ENCODE measurements at places on chromosomes 3 and 15.

DNA sequence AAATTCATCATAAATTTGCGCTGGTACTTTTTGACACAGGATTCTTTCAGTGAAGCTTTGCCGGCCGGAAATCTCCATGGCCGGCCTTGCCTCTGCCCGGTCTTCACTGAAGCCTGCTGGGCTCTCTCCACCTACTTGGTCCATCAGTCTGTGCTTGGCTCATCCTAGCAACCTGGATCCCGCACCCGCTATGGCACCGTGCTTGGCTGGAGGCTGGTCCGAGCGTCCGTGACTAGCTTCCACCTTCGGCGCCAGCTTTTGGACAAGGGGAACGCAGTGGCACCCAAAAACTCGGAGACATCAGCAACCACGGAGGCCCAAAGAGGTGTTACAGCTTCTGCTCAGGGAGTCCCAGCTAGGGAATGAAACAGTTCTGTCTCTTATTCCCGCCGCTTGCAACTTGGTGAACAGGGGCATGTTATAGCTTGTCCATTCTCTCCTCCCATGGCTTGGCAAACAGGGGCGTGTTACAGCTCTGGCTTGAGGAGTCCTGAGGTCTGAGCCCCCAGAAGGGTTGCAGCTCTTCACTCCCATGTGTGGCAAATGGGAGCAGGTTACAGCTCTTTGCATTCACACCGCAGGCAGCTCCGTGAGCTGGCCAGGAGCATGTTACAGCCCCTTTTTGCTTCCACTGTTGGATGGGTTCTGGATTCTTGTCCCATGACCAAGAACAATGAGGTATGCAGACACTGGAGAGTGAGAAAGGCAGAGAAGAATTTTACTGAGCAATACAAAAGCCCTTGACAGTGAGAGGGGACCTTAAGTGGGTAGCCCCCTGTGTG lies 204.2 kb downstream of the DIPK2A start:
- no peak for DNase-seq

- no peak for DNase-seq
Measured at GRCh38 chr3:127986803-127987202, 65.4 kb upstream of the SEC61A1 start.

DNA sequence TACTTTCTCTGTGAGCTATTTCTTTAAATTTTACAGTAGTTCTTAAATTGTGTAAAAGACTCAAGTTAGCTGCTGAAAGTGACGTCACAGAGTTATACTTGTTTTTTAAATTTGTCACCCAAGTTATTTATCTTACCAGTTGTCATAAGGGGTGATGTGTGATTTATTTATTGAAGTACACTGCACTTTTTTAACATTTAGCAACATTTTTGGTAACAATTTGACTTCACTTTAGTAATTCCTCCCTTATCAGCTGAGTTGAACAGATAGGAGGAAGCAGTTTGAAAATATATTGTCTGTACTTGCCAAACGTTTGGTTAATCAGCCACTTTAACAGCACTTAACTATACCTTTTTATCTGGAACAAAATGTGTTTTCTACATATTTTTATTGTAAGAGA lies 3.8 kb downstream of the STT3B start:
- DNase-seq = no peak

DNA sequence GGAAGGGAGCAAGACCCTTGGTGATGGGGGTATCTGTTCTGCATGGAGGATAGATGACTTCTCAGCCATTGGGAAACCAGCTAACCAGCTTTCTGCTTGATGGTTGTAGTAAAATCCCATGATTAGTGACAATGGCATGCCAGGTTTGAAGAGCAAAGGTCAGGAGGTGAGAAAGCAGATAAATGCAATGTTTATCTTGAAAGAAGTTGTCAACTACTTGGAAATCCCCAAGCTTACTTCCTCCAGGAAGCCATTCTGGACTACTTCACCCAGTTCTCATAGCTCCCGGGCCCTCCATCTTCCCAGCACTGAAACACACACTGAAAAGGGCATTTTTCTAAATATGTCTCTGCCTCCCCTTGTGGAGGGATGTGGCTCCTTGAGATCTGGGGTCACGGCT lies 51.3 kb downstream of the SMAD3 start:
- DNase-seq = peak; percentile 71

DNA sequence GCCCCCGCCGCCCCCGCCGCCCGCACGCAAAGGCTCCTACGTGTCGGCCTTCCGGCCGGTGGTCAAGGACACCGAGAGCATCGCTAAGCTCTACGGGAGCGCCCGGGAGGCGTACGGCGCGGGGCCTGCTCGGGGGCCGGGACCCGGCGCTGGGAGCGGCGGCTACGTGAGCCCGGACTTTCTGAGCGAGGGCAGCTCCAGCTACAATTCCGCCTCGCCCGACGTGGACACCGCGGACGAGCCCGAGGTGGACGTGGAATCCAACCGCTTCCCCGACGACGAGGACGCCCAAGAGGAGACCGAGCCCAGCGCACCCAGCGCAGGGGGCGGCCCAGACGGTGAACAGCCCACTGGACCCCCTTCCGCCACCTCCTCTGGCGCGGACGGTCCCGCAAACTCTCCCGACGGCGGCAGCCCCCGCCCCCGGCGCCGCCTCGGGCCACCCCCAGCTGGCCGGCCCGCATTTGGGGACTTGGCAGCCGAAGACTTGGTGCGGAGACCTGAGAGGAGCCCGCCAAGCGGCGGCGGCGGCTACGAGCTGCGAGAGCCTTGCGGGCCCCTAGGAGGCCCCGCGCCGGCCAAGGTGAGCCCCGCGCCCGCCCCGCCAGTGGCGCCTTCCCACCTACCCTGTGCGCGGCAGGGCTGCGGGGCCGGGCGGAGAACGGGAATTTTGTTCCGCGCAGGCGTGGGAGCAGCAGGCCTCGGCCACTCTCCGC lies 2.4 kb downstream of the SKOR1 start:
- no peak for DNase-seq

- no peak for DNase-seq
Measured at GRCh38 chr3:195411836-195412235, 31.0 kb downstream of the ACAP2 start.

DNA sequence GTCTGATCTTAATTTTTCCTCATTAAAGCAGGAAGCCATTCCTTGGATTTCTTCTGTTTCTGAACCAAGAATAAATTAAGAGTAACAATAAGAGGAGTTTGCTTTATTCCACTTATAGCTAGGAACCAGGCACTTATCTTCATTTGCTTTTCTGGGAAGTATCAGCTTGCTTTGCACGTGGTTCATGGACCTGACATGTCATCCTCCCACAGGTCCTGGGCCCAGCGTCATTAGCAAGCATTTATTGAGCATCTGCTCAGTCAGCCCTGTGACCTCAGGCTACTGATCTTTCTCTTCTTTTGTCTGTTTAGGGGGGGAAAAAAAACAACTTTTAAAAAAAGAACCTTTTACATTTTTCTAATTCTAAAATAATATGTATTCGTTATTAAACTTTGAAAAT lies 34.7 kb upstream of the CRTC3 start:
- DNase-seq = no peak

GRCh38 chr15:73800662-73801345 lies 47.7 kb upstream of the INSYN1 start:
- peak; percentile 26 for DNase-seq

DNA sequence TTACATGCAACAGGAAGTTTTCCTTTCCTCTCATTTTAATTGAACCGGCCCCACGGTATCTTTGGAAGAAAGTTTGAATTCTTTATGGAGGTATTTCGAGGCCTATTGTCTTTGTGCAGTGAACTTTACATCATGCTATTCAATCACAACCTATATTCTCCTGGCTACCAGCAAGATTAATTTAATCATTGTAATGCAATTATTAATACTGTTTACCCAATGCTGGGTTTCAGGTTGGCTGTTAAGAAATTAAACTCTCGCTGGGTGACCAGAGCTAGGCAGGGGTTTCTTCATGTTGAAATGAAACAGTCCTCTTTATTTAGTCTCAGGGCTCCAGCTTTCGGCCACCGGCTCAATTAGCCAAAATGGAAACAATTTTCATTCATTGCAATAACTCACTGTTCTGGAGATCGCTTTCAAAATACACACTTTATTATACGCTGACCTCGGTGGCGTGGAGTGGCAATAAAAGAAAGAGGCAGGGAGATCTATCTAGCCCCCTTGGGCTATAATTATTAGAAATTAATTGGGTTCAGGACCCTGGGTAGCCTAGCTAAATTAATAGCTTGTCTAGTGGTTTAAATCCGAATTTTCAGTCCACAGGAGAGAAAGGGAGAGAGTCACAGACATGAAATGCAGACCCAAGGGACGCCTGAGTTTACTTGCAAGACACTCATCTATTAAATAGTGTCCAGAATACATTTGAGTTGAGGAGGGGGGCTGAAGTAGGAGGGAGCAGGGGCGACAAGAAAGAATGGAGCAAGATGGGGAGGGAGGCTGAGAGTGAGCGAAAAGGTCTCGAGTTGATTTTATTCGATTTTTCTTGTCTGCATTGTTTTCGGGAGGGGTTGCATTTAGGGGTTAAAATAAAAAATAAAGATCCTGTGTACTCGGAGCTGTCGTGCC lies 3.9 kb upstream of the MECOM start:
- DNase-seq = no peak

GRCh38 chr3:194375473-194376240 lies 6.1 kb upstream of the LRRC15 start:
- DNase-seq = peak; percentile 59
